Muscle of leg (tissue), 16 donors: ENCODE measurements at places on chromosomes 13 and 19. TPM values are rescaled to one million over a fixed set of nuclear protein-coding genes. Genes with fewer than 3 reads are reported as not detected.

GRCh38 chr13:73467125-73467524, 408.3 kb downstream of the KLF5 start:
- peaks cover 6% of the 10 kb centered on the region for H3K4me1 ChIP-seq
- H3K27ac ChIP-seq, result no peak overlapping the region
- DNase-seq, result peak; percentile 37
- H3K36me3 ChIP-seq, result no peaks in the 10 kb centered on the region
- H3K4me3 ChIP-seq, result no peak overlapping the region
- H3K27me3 ChIP-seq, result no peaks in the 10 kb centered on the region

DNA sequence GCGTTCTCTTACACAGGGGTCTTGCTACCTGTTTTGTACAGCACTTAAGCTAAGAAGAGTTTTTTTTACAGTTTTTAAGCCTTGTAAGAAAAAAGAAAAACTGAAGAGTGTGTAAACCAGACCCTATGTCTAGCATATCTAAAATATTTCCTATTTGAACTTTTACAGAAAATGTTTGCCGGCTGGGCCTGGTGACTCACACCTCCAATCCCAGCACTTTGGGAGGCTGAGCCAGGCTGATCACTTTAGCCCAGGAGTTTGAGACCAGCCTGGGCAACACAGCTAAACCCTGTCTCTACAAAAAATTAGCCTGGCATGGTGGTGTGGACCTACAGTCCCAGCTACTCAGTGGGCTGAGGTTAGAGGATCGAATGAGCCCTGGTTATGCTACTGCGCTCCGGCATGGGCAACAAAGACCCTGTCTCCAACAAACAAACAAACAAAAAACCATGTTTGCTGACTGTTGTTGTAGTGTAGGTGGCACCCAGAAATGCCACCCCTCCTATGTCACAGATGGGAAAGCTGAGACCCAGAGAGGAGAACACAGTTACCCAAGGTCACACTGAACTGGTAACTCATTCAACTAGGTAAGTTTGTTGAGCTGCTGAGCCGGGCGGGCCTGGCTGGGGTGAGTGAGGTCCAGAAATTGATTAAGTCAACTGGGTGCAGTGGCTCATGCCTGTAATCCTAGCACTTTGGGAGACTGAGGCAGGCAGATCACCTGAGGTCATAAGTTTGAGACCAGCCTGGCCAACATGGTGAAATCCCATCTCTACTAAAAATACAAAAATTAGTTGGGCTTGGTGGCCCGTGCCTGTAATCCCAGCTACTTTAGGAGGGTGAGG, 1.9 kb upstream of the VASP start:
- H3K4me3 ChIP-seq, result no peak overlapping the region
- H3K27me3 ChIP-seq, result peaks cover 13% of the 10 kb centered on the region
- no peaks in the 10 kb centered on the region for H3K36me3 ChIP-seq
- peak; percentile 5 for DNase-seq

DNA sequence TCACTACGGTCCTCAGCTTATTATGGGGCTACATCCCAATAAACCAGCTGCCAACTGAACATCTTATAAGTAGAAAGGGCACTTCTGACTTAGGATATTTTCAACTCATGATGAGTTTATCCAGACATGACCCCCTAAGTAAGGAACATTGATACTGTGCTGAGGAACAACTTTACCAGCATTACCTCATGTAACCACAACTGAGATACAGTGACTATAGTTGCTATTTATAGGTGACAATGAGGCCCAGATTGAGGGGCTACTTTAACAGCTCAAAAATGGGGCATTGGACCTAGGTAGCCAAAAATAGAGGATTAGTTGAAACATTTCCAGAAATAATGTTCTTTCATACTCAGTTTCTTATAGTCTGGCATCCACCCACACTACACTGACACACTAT, 26.8 kb downstream of the SKA3 start:
- peak overlapping the region; percentile 74 for H3K27ac ChIP-seq
- peak; percentile 41 for DNase-seq
- peaks cover 20% of the 10 kb centered on the region for H3K36me3 ChIP-seq
- no peak overlapping the region for H3K4me3 ChIP-seq
- H3K27me3 ChIP-seq, result no peaks in the 10 kb centered on the region
- H3K4me1 ChIP-seq, result no peaks in the 10 kb centered on the region

DNA sequence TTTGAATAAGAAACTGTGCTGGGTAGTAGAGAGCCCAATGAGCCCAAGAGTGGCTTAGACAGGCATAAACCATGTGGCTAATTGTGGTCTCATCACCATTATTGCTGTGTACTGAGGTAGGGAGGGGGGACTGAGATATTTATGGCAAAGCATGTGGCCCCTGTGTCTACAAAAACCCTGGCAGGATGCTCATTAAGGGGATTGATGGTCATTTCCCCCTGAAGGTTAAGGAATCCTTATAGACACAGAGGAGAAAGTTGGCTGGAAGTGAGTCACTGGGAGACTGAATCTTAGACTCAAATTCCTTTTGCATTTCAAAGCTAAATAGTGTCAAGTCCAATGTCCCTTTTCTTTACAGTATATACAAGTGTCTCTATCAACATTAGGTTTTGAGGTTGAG, 9.8 kb upstream of the DACT3 start:
- H3K4me1 ChIP-seq, result no peaks in the 10 kb centered on the region
- peaks cover 22% of the 10 kb centered on the region for H3K36me3 ChIP-seq
- DNase-seq, result no peak
- H3K27ac ChIP-seq, result no peak overlapping the region

- H3K27ac ChIP-seq, result peak overlapping the region; percentile 97
- peak overlapping the region; percentile 72 for H3K4me3 ChIP-seq
- H3K4me1 ChIP-seq, result peaks cover 40% of the 10 kb centered on the region
- peaks cover 29% of the 10 kb centered on the region for H3K36me3 ChIP-seq
These were observed 3.0 kb downstream of the PEG3 start for GRCh38 chr19:56837492-56838023.

DNA sequence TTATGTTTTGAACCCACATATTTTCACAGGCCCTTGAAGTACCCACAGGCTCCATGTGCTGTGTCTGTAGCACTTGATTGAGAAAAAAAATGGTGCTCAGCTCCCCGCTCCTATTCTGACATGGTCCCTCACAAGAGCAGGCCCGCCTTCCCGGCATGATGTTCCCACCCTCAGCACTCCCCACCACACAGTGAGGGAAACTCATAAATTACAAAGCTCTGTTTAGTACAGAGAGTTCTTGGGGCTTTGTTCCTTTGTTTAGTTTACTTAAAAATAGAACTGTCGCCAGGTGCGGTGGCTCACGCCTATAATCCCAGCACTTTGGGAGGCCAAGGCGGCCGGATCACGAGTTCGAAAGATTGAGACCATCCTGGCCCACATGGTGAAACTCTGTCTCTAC, 25.9 kb upstream of the ABCC4 start:
- H3K4me1 ChIP-seq, result no peaks in the 10 kb centered on the region
- no peak overlapping the region for H3K4me3 ChIP-seq
- no peak for DNase-seq
- H3K36me3 ChIP-seq, result no peaks in the 10 kb centered on the region
- no peaks in the 10 kb centered on the region for H3K27me3 ChIP-seq

DNA sequence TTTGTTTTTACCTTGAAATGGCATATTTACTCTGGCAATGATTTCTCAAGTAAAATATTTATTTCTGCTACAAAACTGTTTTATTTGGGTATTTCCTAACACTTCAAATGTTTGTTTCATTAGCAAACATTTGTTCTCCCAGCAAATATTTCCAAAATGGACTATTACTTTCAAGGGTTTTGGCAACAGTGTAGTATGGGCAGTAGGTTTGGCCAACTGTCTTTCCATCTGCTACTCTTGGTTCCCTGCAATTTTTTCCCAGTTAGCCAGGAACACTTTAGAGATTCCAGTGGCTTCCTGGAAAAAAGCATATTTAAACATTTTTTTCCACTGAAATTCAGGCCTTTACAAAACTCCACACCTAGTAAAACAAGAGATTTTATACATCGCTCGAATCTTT, 466.6 kb downstream of the SLITRK6 start:
- no peak overlapping the region for H3K27ac ChIP-seq
- peak; percentile 74 for DNase-seq
- H3K4me3 ChIP-seq, result no peak overlapping the region
- no peaks in the 10 kb centered on the region for H3K27me3 ChIP-seq
- no peaks in the 10 kb centered on the region for H3K36me3 ChIP-seq

DNA sequence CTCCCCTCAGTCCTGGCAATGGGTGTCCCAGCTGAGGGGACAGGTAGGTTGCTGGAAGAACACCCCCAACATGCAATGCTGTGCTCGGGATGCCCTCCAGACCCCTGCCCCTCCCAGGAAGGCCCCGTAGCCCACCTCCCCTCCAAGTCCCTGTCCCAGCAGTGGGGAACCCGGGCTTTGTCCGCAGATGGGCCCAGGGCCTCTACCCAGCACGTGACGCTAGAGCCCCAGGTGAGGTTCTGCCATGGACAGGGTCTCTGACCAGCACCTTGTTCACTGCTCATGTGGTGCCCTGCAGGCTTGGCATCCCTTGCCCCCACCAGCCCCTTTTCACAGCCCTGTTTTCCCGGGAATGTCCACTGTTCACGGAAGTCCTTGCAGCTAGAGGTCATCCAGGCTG, 220.0 kb upstream of the SGCG start:
- no peak overlapping the region for H3K4me3 ChIP-seq
- no peaks in the 10 kb centered on the region for H3K27me3 ChIP-seq
- no peak for DNase-seq
- H3K27ac ChIP-seq, result no peak overlapping the region

- no peak for DNase-seq
- H3K27me3 ChIP-seq, result no peaks in the 10 kb centered on the region
- no peak overlapping the region for H3K27ac ChIP-seq
- H3K36me3 ChIP-seq, result no peaks in the 10 kb centered on the region
- H3K4me1 ChIP-seq, result no peaks in the 10 kb centered on the region
These were observed 235.9 kb downstream of the KLF12 start for GRCh38 chr13:73898276-73898675.

DNA sequence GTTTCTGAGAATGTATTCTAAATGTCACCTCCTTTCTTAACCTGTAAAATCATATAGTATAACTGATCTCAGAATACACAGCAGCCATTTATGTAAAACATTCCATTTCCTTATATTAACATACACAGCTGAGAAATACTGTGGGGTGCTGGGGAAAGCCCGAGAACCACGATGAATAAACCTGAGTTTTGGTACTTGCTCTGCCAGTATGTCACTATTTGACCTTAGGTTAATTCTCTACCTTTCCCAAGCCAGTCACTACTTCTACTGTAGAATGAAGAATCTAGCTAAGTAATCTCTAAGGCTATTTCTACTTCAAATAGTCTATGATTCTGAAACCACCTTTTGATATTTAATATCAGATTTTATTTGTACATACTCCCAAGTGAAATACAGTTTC, 173.7 kb downstream of the TBC1D4 start:
- H3K36me3 ChIP-seq, result peaks cover 18% of the 10 kb centered on the region
- DNase-seq, result no peak
- no peak overlapping the region for H3K4me3 ChIP-seq
- H3K27me3 ChIP-seq, result no peaks in the 10 kb centered on the region

GRCh38 chr13:93789058-93789457, 562.5 kb downstream of the GPC6 start:
- no peaks in the 10 kb centered on the region for H3K27me3 ChIP-seq
- no peaks in the 10 kb centered on the region for H3K4me1 ChIP-seq
- no peak for DNase-seq
- no peak overlapping the region for H3K27ac ChIP-seq
- no peak overlapping the region for H3K4me3 ChIP-seq

DNA sequence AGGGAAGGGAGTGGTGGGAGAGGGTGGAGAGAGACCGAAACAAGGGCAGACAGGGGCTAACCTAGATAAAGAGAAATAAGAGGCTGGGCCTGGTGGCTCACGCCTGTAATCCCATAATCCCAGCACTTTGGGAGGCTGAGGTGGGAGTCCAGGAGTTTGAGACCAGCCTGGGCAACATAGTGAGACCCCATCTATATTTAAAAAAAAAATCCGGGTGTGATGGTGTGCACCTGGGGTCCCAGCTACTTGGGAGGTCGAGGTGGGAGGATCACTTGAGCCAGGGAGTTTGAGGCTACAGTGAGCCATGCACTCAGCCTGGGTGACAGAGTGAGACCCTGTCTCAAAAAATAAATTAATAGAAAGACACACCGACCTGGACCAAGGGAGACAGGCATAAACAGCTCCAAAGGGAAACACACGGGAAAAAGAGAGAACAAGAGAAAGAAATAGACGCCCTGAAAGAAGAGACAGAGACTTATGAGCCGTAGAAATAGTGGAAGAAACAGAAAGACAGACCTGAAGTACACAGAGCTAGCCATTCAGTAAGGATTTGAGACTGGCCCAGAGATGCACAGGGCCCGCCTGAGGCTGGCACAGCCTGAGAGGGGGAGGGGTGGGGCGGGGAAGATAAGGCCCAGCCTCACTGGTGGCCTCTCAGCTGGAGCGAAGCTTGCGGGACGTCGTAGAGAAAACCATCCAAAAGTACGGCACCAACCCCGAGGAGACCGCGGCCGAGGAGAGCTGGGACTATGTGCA, 2.2 kb downstream of the CD37 start:
- H3K36me3 ChIP-seq, result peaks cover 22% of the 10 kb centered on the region
- DNase-seq, result no peak
- H3K4me1 ChIP-seq, result peaks cover 26% of the 10 kb centered on the region

GRCh38 chr13:30700364-30700763, 35.0 kb upstream of the ALOX5AP start:
- no peak for DNase-seq
- H3K27me3 ChIP-seq, result no peaks in the 10 kb centered on the region
- H3K36me3 ChIP-seq, result no peaks in the 10 kb centered on the region
- H3K4me3 ChIP-seq, result no peak overlapping the region
- H3K27ac ChIP-seq, result no peak overlapping the region
- H3K4me1 ChIP-seq, result peaks cover 35% of the 10 kb centered on the region

The ICAM4 gene
- 0.35 TPM for total RNA-seq

The GFY gene
- total RNA-seq, result not detected

The C19orf38 gene
- total RNA-seq, result 5.6 TPM

The SELENOW gene
- total RNA-seq, result 1,360 TPM

The C13orf42 gene
- total RNA-seq, result 0.09 TPM

The RFPL4AL1 gene
- 0.66 TPM for total RNA-seq

The SOX1 gene
- total RNA-seq, result 0.04 TPM

The PEG3 gene
- total RNA-seq, result 180 TPM

The ZMYM5 gene
- total RNA-seq, result 14.9 TPM

The ATP13A1 gene
- total RNA-seq, result 14.6 TPM

The KCNN4 gene
- 0.40 TPM for total RNA-seq

The MEDAG gene
- 9.7 TPM for total RNA-seq

The TEX101 gene
- not detected for total RNA-seq

The SYT5 gene
- not detected for total RNA-seq
